Mesenteric fat pad (tissue), 1 donor: ENCODE measurements at places on chromosomes 5 and 9. TPM values are rescaled to one million over a fixed set of nuclear protein-coding genes. Genes with fewer than 3 reads are reported as not detected.

- DNase-seq: no peak
Measured at GRCh38 chr9:16192403-16193017, 639.7 kb downstream of the CCDC171 start.

GRCh38 chr9:29865764-29866313, 2292.6 kb upstream of the C9orf72 start:
- DNase-seq: no peak

DNA sequence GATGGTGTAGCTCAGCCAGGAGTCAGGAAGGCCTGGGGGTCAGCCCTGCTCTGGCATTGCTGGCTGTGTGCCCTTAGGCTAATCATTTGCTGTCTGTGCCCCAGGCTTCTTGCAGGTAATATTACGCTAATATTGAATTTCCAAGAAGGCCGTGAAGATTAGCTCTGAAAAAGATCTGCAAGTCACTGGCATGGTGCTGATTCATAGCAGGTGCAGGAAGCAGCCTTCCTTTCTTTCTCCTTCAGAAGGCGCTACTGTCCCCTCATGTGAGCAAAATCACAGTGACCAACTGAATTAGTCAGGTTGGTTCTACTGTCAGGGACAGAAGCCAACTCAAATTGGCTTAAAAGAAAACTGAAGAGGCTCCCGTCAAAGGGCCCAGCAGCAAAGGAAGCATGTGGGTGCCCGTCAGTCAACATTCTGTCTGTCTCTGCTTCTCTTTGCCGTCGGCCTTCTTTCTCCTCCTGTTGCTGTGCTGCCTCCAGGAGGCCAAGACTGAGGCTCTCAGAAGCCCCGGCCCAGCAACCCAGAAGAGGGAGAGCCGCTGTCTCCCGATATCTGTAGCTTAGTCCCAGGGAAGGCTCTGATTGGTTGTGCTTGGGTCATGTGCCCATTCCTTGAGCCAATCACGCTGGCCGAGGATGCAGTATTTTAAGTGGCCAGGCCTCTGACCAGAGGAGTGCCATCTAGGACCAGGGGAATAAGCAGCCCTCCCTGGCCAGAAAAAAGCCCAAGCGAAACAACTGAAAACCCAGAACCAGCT, 67.8 kb upstream of the NEURL1B start:
- DNase-seq: no peak

GRCh38 chr5:111787006-111787405, 30.0 kb upstream of the NREP start:
- no peak for DNase-seq

DNA sequence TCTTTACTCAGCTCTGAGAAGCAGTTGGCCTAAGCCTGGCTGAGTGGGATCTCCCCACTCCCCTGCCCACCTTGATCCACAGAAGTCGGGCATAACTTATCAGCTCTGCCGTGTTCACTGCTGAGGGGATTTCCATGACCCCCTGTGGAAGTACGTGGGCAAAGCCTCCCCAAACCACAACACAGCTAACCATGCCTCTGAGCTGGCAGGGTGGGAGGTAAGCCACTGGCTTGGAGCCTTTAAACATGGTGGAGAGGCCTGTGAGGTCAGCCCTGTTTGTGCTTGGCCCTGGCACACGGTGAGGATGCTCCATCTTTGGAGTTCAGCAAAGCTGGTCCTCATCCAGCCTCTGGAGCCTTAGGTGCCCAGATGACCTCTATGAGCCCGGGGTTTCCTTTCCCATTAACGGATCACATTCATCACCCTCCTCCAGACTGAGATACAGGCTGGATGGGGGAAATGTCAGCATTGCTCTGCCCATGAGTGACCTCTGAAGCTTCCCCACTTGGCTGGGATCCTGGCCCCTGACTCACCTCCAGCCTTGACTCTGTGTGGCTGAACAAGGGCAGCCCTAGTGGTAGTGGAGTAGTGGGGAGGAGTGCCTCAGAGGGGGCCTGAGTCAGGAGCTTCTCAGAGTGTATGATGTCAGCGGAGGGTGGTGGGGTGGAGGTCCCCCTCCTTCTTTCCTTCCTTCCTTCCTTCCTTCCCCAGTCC, 6.2 kb downstream of the PDLIM4 start:
- DNase-seq: peak; percentile 91

GRCh38 chr5:144122641-144123040, 47.8 kb downstream of the YIPF5 start:
- DNase-seq: no peak

DNA sequence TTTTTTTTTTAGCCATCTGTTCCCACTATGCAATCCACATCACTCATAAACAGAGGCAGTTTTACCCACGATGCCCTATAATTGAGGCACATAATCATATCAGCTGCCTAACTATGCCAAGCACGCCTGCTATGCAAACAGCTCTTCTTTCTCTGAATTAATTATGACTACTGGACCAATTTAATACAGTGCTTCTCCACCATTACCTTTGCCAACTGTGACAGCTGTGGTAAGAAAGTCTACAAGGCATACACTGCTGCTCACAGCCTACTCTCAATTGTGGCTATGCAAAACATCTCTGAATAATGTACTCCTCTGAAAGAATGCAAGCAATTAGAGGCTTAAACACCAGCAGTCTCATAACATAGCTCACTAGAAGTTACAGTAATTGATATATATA, 97.1 kb downstream of the DTWD2 start:
- DNase-seq: no peak

DNA sequence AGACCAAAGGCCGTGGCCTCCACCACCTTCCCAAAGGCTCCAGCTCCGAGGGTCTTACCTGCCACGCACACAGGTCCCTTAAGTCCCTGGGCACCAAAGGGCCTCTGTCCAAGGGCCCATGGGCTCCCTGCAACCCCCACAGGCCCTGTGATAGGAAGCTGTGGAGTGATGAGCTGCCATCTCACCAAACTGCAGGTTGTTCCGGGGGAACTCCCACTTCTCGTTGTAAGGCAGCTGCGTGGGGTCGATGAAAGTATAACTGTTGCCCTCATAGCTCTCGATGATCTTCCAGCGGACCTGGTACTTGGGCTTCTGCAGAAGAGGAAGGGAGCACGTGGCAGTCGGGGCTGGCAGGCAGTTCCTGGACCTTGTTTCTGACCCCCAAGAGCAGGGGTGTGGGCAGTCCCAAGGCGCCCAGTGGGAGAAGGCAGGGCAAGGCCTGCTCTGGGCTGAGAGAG, 24.8 kb downstream of the CSF1R start:
- peak; percentile 77 for DNase-seq

GRCh38 chr5:135052511-135053145, 18.6 kb upstream of the PITX1 start:
- DNase-seq: no peak

DNA sequence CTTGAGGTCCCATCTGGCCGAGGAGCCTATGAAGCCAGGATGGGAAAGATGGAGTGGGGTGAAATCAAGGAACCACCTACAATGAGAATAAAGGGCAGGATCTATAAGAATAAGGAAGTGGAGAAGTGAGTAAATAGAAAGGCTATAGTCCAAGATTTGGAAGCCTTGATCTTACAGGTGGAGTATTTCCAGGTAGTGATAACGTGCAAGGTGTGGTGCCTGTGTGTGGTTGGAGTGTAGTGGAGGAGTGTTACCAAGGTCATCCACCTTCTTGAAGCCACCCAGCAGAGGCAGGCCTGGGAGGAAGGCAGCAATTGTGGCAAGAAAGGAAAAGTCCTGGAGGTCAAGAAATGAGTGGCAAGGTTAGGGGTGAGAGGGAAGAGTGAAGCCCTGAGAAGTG, 72.9 kb downstream of the IQGAP2 start:
- no peak for DNase-seq

The ACTBL2 gene
- not detected for total RNA-seq

The CMYA5 gene
- total RNA-seq: 2.6 TPM

The CSF1R gene
- total RNA-seq: 58.6 TPM

The UBAP1 gene
- 56.0 TPM for total RNA-seq

The POLR3G gene
- total RNA-seq: 1.7 TPM

The GPR151 gene
- not detected for total RNA-seq

The MYOT gene
- total RNA-seq: 0.64 TPM

The CRB2 gene
- total RNA-seq: not detected

The OR1L1 gene
- not detected for total RNA-seq

The C9orf40 gene
- 3.3 TPM for total RNA-seq
